AG09309 (cell line): ENCODE measurements at places on chromosomes 7 and 10.

- no peak for DNase-seq
Measured at GRCh38 chr7:99897322-99898022, 20.6 kb upstream of the OR2AE1 start.

- DNase-seq, result no peak
Measured at GRCh38 chr7:69738396-69738951, 140.2 kb downstream of the AUTS2 start.

DNA sequence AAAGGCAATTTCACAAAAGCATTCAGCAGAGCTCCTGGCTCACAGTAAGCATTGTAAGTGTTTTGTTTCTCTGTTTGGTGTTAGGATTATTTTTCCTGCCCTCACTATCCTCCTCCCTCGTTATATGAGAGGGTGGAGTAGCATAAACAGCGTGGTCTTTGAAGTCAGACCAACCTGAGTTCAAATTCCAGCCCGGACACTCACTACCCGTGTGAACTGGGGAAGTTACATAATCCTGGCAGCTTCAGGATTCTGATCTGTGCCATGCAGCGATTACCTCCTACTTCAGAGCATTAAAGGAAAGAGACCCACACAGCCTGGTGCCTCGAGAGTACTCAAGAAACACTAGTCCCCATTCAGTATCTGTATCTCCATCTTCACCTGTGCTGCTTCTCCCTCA, 386.5 kb downstream of the INHBA start:
- DNase-seq, result no peak

DNA sequence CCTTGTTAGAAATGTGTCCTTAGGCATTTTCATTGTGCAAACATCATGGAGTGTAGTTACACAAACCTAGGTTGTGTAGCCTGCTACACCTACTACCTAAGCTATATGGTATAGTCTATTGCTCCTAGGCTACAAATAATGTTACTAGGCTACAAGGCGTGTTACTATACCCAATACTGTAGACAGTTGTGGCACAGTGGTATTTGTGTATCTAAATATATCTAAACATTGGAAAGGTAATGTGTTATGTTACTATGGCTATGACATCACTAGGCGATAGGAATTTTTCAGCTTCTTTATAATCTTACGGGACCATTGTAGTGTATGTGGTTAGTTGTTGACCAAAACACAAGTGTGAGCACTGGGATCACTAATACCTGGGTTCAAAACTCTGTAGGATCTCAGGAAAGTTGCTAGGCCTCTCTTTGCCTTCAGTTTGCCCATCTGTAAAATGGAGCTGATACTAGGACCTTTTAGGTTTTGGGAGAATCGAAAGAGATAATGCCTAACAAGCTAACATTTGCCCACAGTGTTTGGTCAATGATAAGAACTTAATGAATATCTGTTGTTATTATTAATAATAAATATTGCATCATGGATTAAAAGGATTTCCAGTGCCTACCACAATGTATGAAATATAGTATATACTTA, 2.7 kb downstream of the BICC1 start:
- DNase-seq, result no peak

- DNase-seq, result no peak
Measured at GRCh38 chr7:96169439-96169838, 152.5 kb downstream of the SLC25A13 start.

- DNase-seq, result no peak
Measured at GRCh38 chr10:133150656-133151055, 9.4 kb upstream of the KNDC1 start.

DNA sequence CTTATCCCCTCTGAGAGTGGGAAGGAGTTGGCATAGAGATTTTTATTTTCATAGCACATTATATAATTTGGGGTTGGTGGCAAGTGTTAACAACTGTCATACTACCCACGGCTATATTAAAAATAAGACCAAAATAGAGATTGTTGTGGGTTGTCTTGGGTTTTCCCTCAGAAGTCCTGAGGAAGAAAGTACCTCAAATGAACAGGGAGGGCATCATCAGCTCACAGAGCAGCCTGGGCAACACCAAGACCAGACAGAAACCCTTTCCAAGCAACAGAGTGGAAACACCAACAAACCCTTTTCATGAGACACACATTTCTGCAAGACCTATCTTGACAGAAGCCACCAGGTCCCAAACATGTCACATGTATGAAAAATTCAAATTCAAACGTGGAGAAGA, 121.2 kb downstream of the GLI3 start:
- DNase-seq, result no peak

DNA sequence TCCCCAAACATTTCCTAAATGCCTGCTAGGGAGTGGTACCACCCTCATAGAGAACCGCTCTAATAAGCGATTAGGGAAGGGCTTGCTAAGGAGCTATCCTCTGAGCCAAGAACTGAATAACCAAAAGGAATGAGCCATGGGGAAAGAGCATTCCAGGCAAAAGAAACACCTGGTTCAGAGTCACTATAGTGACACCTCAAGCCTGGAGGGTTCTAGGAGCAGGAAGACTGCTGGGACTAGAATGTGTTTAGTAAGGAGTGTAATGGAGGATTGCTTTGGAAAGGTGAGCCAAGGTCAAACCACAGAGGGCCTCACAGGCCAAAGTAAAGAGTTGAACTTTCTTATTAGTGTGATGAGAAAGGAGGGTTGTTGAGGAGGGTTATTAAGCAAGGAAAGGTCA, 38.7 kb upstream of the NRBF2 start:
- no peak for DNase-seq

DNA sequence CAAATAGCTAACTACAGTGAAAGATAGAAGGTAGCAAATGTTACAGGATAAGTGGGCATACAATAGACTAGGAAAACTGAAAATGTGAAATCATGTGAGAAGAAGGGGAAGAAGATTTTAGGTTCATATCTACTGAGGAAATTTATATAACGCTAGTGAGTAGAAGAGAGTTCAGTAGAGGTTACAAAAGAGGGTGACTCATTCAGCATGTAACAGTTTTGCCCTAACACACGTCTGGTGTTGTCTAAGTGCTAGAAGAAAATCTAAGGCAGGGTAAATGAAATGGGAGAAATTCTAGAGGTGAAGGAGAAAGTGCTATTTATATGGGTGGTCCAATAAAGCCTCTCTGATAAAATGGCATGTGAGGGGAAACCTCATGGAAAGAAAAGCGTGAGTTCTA, 731.4 kb upstream of the POT1 start:
- no peak for DNase-seq

DNA sequence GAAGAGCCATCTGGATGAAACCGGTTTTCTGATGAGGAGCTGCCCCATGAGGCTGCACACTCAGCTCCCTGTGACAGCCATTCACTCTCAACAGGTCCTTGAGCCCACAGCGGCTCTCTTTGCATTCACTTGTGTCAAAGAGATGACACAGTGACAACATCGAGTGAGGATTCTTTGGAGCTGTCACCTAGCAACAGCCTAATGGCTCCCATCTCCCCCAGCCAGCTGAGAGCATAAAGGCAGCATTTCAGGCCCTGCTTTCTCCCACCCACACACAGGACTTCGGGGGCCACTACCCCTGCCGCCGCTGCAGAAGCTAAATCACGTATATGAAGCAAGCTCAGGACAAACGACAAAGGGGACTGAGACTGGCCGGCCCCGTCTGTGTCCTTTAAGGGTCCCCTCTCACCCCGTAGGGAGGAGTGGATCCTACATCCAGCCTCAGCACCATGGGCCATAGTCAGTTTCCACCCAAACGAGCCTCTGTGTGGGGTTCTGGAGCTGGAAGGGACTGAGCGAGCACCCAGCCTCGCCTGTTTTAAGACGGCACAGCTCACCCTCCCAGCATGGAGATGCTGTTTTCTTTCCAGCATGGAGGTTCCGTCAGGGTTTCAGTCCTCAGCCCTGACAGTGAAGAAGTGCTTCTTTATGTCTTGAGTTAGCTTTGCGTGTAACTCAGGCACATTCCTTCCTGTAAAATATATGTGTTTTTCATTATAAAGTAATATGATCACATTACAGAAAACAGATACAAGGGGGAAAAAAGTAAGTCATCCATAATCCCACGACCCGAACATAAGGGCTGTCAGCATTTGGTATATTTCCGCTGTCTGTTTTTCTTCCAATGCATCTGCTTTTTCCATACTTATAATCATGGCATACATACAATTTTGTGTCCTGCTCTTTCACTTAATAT, 4.9 kb downstream of the CPA4 start:
- no peak for DNase-seq

DNA sequence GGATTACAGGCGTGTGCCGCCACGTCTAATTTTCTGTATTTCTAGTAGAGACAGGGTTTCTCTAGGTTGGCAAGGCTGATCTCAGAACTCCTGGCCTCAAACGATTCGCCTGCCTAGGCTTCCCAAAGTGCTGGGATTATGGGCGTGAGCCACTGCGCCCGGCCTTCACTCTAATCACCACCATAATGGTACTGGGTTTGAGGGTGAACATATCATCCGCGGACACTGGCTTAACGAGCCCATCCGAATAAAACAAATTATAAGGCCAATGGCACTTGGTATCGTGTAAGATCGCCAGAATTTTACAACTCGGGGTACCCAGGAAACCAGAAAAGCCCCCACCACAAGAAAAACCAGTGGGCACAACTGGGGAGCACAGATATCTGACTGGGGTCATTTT, 580 bp downstream of the FAM200A start:
- DNase-seq, result no peak

GRCh38 chr7:27835376-27835775, 95.4 kb downstream of the TAX1BP1 start:
- DNase-seq, result no peak

- DNase-seq, result no peak
Measured at GRCh38 chr10:13054844-13055243, 45.1 kb upstream of the OPTN start.

- DNase-seq, result peak; percentile 67
Measured at GRCh38 chr10:94052866-94053791, 59.4 kb downstream of the PLCE1 start.

- DNase-seq, result no peak
Measured at GRCh38 chr7:26398427-26398755, 106.7 kb downstream of the SNX10 start.

- no peak for DNase-seq
Measured at GRCh38 chr10:97538411-97538810, 34.2 kb upstream of the ANKRD2 start.

GRCh38 chr7:128240696-128241386, at the start of gene LEP:
Gene LEP (plus strand): TSS chr7:128241278. CDS start chr7:128252019, 10,741 bp downstream.
- DNase-seq, result no peak

DNA sequence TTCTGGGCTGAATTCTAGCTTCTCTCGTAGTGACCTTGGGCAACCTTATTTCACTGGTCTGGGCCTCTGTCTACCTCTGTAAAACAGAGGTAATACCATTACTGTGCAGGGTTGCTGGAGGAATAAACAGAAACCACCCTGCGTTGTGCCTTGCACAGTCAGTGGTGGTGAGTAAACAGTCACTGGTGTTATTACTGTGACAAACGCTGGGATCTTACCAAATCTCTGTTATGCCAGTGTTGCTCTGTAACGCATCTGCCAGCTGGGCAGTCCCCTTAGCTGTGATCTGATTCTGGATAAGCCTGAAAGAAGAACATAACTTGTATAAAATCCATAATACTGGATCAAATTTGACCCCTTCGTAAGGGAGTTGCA, 49.4 kb downstream of the NOD1 start:
- no peak for DNase-seq

- no peak for DNase-seq
Measured at GRCh38 chr7:151377406-151377805, 32.4 kb downstream of the WDR86 start.

GRCh38 chr10:123854003-123854402, 37.6 kb downstream of the CPXM2 start:
- DNase-seq, result no peak

- DNase-seq, result no peak
Measured at GRCh38 chr10:108749042-108749441, 1174.3 kb downstream of the XPNPEP1 start.
